ENCODE measurements at places on chromosomes 3 and 15. TPM values are rescaled to one million over a fixed set of nuclear protein-coding genes. Genes with fewer than 3 reads are reported as not detected.

Gene KAT2B
- 41.4 TPM for total RNA-seq

Gene TM6SF1
- total RNA-seq, result 31.2 TPM

Gene SKOR1
- 0.41 TPM for total RNA-seq

Gene CDHR4
- 9.6 TPM for total RNA-seq

Gene SPESP1
- 2.0 TPM for total RNA-seq

Gene NDN
- 27.1 TPM for total RNA-seq

Gene GPR87
- 0.24 TPM for total RNA-seq

Gene VEPH1
- total RNA-seq, result 116 TPM

Gene UQCC5
- total RNA-seq, result 16.3 TPM

Gene ISLR2
- total RNA-seq, result 1.2 TPM

Gene ADAMTS9
- total RNA-seq, result 11.7 TPM

Gene FSD2
- 0.18 TPM for total RNA-seq

Gene EPHB1
- total RNA-seq, result 3.0 TPM

Gene RAD51
- total RNA-seq, result 1.1 TPM

Gene STRA6
- total RNA-seq, result not detected

Gene GNAT1
- not detected for total RNA-seq

Gene EIF2A
- 91.9 TPM for total RNA-seq

Gene PDZRN3
- total RNA-seq, result 16.0 TPM

Gene HYAL3
- 4.0 TPM for total RNA-seq

Gene SLC38A3
- not detected for total RNA-seq

Gene FETUB
- not detected for total RNA-seq

Gene RYR3
- total RNA-seq, result 0.32 TPM

Gene CAV3
- total RNA-seq, result not detected

Gene ACTRT3
- total RNA-seq, result 0.92 TPM

Gene GTF2A2
- total RNA-seq, result 89.4 TPM

Gene PRSS50
- 0.41 TPM for total RNA-seq

Gene FRMD5
- total RNA-seq, result 0.12 TPM

Gene TRANK1
- 36.9 TPM for total RNA-seq

Gene TGFBR2
- total RNA-seq, result 289 TPM

Gene LARP6
- 7.5 TPM for total RNA-seq

Gene PARP6
- 72.2 TPM for total RNA-seq

Gene GABRA5
- not detected for total RNA-seq

Gene MYL3
- total RNA-seq, result 2.0 TPM
